ENCODE measurements at places on chromosomes 4 and X. TPM values are rescaled to one million over a fixed set of nuclear protein-coding genes. Genes with fewer than 3 reads are reported as not detected.

The EDNRA gene
- polyA plus RNA-seq, result 2.0 TPM

The MAPK10 gene
- 13.0 TPM for polyA plus RNA-seq

The PNMA3 gene
- 0.19 TPM for polyA plus RNA-seq

The NR0B1 gene
- 2.3 TPM for polyA plus RNA-seq

The RGN gene
- polyA plus RNA-seq, result 0.05 TPM

The TRAM1L1 gene
- polyA plus RNA-seq, result 2.4 TPM

The SLC2A9 gene
- polyA plus RNA-seq, result not detected

The CASP3 gene
- polyA plus RNA-seq, result 21.8 TPM

The NLGN4X gene
- 0.05 TPM for polyA plus RNA-seq

The FAT1 gene
- polyA plus RNA-seq, result 32.2 TPM

The RIPPLY1 gene
- polyA plus RNA-seq, result 0.08 TPM

The LIMCH1 gene
- polyA plus RNA-seq, result 1.2 TPM

The ODAM gene
- not detected for polyA plus RNA-seq

The DUSP9 gene
- 0.05 TPM for polyA plus RNA-seq

The CXCL6 gene
- polyA plus RNA-seq, result 0.03 TPM

The ADH1B gene
- polyA plus RNA-seq, result not detected

The NPFFR2 gene
- 7.8 TPM for polyA plus RNA-seq

The FAM241A gene
- 0.44 TPM for polyA plus RNA-seq

The SSX2B gene
- 0.16 TPM for polyA plus RNA-seq

Measured in SK-N-SH (cell line).